ENCODE measurements at places on chromosomes 4 and X.

- DNase-seq, result no peak
Observed at GRCh38 chrX:91435395-91435794, 756 bp downstream of the PABPC5 start.

DNA sequence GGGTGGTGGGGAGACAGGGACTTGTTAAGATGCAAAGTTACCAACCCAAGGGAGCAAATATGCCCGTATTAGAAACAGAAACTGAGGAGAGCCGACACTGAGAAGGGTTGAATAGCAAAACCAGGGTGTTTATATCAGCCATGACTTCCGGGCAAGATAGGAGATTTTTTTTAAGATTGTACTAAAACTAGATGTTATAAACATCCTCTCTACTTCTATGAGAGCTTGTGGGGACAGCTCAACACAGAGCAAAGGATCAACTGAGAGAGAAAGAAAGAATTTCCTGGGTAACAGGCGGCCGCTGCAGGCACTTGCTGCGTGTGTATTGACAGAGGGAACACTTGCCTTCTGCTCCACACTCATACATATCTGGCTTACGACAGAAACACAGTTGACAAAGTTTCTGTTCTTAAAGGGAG lies 49.1 kb upstream of the FBXW7 start:
- DNase-seq, result no peak

GRCh38 chrX:112643721-112644120 lies 36.0 kb downstream of the LHFPL1 start:
- DNase-seq, result no peak

GRCh38 chrX:105753411-105753810 lies 68.9 kb upstream of the NRK start:
- DNase-seq, result no peak

DNA sequence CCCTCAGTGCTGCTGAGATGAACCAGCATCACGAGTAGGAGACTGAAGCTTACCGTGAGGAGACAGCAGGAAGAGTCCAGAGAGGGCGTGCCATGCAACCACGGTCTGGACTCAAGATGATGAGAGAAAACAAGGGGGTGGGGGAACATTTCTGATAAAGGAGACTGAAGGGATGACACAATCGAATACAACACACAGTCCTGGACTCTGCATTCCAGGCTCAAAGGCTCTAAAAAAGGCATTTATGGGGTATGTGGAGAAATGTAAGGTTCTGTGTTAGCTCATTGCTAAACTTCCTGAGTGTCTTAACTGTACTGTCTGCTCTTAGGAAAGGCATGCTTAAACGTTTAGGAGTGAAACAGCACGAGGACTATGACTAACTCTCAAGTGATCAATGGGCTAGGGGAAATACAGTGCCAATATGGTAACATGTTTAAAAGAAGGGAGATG lies 20.6 kb upstream of the IRAK1 start:
- peak; percentile 72 for DNase-seq

GRCh38 chr4:23882976-23883531 lies 6.8 kb downstream of the PPARGC1A start:
- no peak for DNase-seq

GRCh38 chr4:182494103-182494502 lies 250.9 kb downstream of the TENM3 start:
- DNase-seq, result no peak

- DNase-seq, result peak; percentile 2
Observed at GRCh38 chrX:135985157-135985972, at the start of gene SLC9A6. Gene SLC9A6, plus strand, starts transcription at chrX:135985435. Its CDS starts 224 bp downstream, at chrX:135985659.

DNA sequence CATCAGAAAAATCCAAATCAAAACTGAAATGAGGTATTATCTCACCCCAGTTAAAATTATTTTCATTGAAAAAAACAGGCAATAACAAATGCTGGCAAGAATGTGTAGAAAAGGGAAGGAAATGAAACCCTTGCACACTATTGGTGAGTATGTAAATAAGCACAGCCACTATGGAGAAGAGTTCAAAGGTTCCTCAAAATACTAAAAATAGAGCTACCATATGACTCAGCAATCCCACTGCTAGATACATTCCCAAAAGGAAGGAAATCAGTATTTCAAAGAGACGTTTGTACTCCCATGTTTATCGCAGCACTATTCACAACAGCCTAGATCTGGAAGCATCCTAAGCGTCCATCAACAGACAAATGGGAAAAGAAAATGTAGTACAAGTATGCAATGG lies 932.4 kb downstream of the PCDH18 start:
- DNase-seq, result no peak

DNA sequence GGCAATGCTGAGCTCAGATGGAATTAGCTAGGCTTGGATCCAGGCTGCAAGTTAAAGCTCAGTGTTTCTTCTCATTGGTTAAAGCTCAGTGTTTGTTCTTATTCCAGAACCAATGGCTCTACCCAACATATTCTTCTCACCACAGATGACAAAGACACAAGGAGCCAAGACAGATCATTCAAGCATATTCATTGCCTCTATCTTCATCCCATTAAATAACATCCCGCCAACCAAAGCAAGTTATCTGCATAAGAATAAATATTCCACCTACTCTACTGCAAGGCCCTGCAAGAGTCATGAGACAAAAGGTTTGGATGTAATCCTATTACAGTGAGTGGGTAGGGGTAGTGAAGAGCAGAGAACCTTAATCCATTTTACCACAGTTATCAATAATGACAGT lies 766.5 kb downstream of the C4orf33 start:
- no peak for DNase-seq

- DNase-seq, result no peak
Observed at GRCh38 chrX:153456161-153456560, 10.3 kb upstream of the TREX2 start.

DNA sequence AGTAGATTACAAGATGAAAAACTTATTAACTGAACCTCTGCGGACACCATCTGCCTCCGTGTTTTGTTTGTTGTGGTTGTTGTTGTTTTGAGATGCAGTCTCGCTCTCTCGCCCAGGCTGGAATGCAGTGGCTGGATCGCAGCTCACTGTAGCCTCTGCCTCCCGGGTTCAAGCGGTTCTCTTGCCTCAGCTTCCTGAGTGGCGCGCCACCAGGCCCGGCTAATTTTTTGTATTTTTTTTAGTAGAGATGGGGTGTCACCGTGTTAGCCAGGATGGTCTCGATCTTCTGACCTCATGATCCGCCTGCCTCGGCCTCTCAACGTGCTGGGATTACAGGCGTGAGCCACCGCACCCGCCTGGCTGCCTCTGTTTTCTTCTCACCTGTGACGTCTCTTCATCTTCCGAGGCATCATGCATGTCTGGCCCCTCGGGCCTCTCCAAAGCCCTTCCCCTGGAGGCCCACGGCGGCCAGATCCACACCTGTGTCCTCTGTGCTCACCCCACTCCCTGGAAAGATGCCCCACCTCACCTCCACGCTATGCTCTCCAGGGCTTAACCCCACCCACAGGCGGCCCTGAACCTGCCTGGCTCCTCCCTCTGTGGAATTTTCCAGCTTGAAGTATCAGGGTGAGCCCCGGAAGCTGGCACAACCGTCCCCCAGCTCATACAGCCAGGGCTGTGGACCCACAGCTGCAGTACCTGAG lies 77.0 kb upstream of the MXD4 start:
- no peak for DNase-seq

GRCh38 chr4:150167054-150167453 lies 88.8 kb downstream of the DCLK2 start:
- no peak for DNase-seq

DNA sequence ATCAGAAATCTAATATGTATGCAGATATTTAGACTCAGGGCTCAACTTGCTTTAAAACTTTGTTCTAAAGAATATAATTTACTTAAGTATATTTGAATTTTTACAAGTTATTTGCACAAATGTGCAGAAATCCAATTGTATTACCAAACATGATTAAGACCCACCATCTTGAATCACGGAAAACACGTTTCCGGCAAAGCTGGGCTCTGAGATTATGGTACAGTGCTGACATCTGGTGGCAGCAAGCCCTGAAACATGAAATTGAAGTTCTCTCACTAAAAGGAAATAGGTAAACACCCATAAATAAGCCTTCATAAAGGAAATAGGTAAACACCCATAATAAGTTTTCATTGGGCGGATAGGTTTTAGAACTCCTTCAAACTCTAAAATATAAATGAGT lies 98.3 kb upstream of the MAOA start:
- DNase-seq, result peak; percentile 18

DNA sequence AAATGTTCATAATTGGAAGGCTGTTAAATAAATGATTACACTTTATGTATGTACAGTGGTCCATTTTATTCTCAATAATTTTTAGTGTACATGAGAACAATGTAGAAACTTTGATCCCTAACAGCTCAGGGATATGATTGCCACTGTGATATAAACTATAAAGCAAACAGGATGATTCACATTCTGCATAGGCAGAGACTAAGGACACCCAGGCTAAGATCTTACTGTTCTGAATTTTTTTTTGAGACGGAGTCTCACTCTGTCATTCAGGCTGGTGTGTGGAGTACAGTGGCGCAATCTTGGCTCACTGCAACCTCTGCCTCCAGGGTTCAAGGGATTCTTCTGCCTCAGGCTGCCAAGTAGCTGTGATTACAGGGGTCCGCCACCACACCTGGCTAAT lies 186.6 kb downstream of the PDGFC start:
- DNase-seq, result no peak

DNA sequence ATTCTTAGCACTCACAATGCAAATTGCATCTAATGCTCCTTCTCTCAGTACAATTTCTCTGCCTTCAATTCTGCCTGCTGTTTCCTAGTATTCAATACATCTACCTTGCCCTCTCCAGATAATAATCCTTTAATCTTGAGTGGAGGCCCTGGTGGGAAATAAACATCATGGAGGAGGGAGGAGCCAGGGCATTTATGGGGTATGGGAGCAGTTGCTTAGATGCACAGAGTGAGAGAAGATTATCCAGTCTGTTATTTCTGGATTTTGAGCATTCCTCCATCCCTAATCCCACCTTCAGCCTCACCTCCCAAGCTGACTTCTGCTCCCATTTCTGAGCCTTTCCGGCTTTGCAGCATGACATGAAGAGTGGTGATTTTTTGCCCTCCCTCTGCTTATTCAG lies 127.9 kb upstream of the PPP3CA start:
- DNase-seq, result no peak
